ENCODE measurements at places on chromosomes 6 and 20.

GRCh38 chr6:73156793-73157767 lies 68.2 kb downstream of the KHDC1L start:
- no peak for DNase-seq

DNA sequence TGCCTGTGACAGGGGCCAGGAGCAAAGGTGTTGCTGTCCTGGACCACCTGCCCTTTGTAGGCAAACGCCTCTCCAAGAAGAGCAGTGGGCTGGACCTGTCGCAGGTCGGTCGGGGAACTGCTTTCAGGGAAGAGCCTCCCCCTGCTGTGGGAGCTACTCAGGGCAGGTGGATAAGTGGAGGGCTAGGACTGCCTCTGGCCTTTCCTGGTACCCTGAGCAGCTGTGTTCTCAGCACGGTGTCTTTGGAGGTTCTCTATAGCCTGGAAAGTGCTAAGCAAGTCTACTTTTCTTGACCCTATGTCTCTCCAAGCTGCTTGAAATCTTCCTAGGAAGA lies 35.0 kb downstream of the BPIFB1 start:
- no peak for DNase-seq

DNA sequence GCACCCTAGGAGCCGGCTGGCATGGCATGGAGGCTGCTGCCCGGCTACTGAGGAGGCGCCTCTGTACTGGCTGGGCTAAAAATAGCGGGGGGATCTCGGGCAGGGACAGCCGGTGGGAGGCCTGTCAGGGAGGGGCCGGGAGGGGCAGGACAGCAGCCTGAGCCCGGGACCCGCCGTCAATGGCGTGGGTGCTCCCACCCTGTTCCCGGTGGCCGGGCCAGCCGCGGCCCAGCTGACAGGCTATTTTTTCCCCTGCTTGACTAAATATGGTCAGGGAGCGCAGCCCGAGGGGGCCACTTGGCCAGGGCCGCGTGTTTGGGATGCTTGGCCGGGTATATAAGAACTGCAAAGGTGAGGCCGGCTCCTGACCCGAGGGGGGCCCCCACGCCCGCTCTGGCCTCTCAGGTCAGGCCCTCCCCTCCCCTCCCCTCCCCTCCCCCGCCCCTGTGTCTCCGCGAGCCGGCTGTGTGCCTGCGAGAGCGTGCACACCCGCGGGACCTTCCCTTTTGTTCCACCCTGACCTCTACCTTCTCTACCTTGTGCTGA lies 74.4 kb upstream of the GATA5 start:
- DNase-seq = no peak

- DNase-seq = no peak
These were observed 264.3 kb downstream of the TFAP2C start for GRCh38 chr20:56893226-56893917.

- DNase-seq = no peak
These were observed 112.8 kb upstream of the INSM1 start for GRCh38 chr20:20255099-20255498.

GRCh38 chr20:19849341-19850197 lies 91.5 kb downstream of the RIN2 start:
- DNase-seq = no peak

DNA sequence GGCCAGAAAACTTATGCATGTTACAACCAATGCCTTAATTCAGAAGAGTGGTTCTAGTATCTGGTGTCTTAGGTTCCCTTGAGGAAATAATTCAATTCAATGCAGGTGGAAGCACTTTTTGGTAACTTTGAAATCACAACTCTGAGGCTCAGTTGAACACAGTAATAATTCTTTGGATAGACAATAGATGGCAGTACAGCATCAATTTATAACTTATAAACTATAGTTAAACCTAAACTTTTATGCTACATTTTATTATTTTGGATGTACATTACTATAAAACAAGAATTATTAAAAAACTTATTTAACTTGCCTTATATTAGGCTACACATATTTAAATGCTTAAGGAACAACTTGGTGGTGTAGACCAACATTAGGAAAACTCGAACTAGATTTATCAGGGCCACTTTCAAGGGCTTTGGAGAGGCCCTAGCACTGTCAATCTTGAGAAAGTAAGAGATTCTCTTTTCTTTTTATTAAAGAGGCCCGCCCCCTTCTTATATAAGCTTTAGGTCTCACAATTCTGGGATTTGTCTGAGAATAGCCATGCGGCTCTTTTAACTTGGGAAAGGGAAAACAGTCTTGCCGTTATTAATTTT lies 85.9 kb downstream of the CRYBG1 start:
- DNase-seq = no peak

DNA sequence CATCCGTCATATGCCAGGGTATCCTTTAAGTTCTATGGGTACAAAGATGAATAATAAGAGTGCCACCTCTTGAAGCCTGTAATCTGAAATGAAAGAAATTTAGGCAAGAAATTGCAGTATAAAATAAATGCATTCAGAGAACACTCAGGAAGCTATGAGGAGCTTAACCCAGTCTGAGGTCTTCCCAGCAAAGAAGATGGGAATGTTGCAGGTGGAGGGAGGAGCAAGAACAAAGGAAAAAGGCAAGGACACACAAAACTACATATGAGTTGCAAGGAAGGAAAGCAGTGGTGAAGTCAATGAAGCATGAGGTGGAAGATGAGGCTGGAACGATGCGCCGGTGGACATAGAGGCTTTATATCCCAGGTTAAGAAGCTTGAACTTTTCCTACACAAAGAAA lies 67.0 kb upstream of the DST start:
- no peak for DNase-seq

DNA sequence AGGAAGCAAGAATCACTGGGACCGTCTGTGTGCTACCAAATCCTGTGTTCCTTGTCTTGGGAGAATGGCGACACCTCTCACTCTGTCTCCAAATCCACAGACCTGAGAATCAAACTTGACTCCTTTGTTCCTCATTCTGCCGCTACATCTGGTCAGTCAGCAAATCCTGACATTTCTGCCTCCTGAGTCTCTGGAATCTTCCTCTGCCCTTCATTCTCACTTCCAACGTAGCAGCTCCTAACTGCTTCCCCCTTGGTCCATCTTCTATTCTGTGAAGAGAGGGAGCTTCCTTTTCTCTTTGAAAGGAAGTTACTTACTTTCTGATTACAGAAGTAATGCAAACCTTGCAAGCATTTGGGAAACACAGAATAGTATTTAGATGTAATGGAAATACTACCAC lies 37.7 kb downstream of the SYTL3 start:
- DNase-seq = no peak

- no peak for DNase-seq
These were observed 425.3 kb upstream of the SLC35B3 start for GRCh38 chr6:8860671-8861070.

DNA sequence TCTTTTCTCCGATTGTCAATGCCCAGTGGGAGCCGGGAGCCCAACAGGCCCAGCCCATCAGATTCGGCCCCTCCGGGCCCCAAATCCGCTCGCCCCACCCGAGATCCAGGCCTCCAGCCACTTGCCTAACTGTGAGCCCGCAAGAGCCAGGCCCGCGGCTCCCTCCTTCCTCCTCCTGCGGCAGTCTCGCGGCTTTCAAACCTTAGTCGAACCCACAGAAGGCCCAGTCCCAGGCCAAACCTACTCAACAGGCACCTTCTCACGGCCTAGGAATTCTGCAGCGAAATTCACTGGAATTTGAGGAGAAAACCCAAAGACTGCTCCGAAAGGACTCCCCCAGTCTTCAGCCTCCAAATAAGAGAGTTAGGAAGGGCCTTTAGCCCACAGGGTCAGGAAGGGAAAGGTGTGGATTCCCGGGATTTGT lies 2.8 kb upstream of the TFAP2A start:
- DNase-seq = no peak

DNA sequence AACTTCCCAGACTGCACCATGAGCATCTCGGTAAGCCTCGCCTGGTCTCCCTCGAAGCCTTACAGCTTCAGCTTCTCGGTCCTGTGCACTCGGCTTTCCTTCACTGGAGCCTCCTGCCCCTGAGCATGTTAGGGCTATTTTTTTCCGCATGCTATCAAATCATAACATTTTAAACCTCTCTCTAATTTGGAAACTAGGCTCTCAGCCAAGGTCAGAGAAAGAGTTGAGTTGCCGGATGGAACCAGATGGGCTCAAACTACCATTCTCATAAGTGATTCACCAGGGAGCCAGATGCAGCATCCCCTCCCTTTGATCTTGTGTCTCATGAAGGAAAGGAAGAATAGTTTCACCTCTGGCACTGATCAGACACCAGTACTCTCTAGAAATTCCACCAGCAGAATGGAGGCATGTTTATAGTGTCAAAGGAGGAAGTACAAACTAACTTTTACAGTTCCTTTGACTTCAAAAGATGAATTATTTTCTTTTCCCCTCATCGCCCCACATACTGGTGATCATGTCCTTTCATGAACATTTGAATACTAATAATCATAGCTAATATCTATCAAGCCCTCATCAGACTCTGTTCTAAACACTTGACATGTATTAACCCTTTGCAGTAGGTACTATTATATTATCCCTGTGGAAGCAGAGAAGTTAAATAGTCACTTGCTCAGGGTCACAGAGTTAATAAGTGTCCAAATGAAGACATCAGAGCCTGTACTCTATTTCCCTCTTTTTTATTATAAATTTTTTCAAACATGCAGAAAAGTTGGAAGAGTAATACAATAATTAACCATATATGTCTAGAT lies 46.7 kb downstream of the MAP1LC3A start:
- DNase-seq = no peak

- DNase-seq = no peak
These were observed 116.6 kb upstream of the RNF24 start for GRCh38 chr20:4131911-4132310.

DNA sequence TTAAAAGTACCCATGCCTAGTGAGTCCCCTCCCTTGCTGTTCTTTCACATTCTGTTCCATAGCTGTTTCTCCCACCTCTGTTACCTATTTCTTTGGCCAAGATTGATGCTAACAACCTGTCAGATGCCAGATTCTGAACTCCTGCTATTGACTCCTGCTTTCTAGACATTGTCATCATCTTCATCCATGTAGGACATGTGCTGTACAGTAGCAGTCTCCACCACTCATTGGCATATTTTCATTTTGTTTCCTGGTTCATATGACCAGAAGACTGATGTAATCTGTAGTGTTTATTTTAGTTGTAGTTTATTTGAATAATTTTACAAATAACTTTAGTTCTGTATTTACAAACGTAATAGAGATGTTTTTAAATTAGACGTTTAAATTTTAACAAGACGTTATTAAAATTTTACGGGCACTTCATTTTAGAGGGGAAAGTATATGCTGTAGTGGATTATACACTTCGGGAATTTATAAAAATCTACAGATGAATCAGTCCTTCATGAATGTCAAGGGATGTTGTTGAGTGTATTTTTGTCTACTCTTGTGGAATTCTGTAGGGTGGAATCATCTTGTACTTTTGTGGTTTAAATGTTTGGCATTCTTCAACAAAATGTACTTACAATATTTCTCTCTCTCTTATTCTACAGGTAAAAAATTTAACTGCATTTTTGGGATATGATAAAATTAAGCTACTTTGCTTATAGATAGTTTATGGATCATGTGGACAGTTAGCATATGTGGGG lies 34.1 kb downstream of the TRMT11 start:
- DNase-seq = no peak

GRCh38 chr6:72646604-72647485 lies 25.0 kb downstream of the KCNQ5 start:
- no peak for DNase-seq

DNA sequence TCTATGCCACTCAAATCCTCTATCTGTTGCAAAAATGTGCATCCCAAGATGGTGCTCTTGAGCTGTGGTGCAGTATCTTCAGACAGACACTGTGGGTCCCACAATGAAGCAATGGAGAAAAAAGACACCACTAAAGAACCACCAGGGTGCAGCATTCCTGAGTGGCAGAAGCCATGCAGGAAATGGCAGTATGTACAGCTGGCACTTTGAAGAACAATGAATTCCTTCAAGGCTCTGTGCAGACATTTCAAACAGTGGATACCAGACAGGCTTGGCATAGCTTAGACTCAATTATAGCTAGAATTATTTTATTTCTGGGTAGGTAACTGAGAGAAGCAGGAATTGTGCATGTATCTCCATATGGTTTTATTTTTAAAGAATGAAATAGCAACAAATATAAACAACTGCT lies 24.0 kb upstream of the HDAC2 start:
- DNase-seq = no peak

GRCh38 chr6:46324706-46325105 lies 153.9 kb upstream of the ENPP5 start:
- DNase-seq = no peak

DNA sequence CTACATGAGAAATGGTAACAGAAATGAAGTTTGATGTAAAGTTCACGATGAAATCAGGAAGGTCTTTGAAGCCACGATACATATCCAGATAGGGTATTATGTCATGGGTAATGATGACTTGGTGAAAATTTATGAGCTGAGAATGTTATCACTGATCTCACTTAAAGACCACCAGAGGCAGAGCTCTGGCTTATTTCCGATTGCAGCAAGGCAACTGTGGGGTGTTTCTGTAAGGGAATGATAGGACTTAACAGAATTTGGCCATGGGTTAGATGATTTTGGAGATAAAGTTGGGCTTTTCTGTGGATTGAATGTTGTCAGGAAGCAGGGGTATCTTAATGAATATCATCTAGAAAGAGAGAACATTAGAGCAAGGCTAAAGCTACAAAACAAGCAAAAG lies 508.4 kb downstream of the HDGFL1 start:
- DNase-seq = no peak

GRCh38 chr6:34630040-34630439 lies 66.5 kb downstream of the ILRUN start:
- DNase-seq = no peak

GRCh38 chr6:134686071-134686470 lies 263.8 kb downstream of the ALDH8A1 start:
- no peak for DNase-seq

- no peak for DNase-seq
These were observed 81.5 kb downstream of the MAP7 start for GRCh38 chr6:136468711-136469110.

DNA sequence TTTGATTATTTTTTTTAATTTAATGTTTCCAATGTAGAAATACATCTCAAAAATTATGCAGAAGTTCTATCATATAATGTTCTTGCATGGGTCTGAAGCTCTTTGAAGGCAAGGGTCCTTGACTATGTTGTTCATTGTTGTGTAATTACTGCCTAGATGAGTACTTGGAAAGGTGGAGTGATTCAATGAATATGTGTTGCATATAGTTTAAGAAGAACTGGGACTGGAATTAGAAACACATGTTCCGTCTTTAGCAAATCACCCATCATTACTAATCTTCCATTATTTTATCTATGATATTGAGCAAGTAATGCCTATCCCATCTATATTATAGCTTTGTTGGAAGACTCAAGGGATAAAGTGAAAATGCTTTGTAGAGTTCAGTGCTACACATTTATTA lies 147.3 kb downstream of the LAMA2 start:
- no peak for DNase-seq

DNA sequence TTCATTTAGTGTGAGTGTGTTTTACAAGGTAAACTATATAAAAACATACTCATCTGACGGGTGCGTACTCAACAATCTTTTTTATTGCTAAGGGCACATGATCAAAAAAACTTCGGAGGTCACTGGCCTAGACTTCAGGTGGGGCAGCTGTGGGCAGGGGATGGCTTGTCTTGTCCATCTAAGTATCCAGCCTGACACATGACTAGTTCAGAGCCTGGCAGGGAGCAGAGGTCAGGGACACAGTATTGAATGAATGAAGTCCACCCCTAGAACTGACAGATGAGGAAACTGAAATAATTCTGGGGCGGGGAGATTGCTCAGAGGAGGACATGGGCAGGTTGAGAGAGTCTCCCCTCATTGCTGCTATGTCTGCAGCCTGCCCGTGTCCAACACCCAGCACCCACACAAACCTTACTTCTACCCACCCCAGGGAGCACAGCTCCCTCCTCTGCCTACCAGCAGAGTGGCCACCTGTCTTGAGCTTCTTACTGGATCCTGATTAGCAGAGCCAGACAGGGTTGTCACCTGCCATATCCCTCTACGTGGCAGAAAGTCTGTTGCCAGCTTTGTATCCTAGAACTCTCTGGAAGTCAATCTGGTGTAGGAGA lies 48.9 kb downstream of the MRPL14 start:
- DNase-seq = no peak

Data from stimulated activated CD8-positive, alpha-beta memory T cell treated with anti-CD3 and anti-CD28 coated beads, Interleukin-4, amount 100 ng/mL, for 1 hour (primary cell).